ENCODE measurements at places on chromosomes 3 and 15.

GRCh38 chr3:45098310-45098709, 47.9 kb downstream of the CDCP1 start:
- DNase-seq: no peak

- DNase-seq: no peak
These were observed 7.3 kb upstream of the HEG1 start for GRCh38 chr3:125062904-125063618.

- peak; percentile 62 for DNase-seq
These were observed 11.3 kb downstream of the NR2F2 start for GRCh38 chr15:96341513-96342405.

- DNase-seq: no peak
These were observed 58.0 kb upstream of the SLC25A26 start for GRCh38 chr3:66162766-66163165.

GRCh38 chr3:147002721-147003120, 397.6 kb upstream of the PLSCR5 start:
- no peak for DNase-seq

GRCh38 chr3:28590216-28590615, 241.6 kb upstream of the AZI2 start:
- no peak for DNase-seq

DNA sequence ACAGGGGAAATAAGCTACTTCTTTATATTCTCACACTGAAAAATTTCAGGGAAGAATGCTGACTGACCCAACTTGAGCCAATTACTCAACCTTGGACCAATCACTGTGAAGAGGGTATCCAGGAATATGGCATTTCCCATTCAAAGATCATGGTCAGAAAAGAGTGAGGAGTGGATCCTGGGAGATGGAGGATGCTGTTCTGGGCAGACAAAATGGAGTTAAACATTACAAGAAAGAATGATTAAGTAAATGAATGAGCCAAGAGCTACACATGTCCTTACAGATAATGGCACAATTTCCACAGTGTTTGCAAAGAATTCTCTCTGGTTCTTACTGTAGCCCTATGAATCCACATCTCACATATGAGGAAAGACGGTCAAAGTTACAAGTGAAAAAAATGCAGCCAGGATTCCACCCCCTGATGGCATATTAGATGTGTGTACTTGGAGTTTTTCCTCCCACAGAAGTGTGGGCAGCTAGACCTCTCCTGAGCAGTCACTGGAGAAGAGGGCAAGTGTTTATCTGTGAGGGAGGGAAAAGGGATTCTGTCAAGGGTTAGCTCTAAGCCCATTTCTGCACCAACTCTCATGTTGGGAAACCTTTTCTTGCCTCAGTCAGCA, 33.8 kb downstream of the AMOTL2 start:
- DNase-seq: no peak

DNA sequence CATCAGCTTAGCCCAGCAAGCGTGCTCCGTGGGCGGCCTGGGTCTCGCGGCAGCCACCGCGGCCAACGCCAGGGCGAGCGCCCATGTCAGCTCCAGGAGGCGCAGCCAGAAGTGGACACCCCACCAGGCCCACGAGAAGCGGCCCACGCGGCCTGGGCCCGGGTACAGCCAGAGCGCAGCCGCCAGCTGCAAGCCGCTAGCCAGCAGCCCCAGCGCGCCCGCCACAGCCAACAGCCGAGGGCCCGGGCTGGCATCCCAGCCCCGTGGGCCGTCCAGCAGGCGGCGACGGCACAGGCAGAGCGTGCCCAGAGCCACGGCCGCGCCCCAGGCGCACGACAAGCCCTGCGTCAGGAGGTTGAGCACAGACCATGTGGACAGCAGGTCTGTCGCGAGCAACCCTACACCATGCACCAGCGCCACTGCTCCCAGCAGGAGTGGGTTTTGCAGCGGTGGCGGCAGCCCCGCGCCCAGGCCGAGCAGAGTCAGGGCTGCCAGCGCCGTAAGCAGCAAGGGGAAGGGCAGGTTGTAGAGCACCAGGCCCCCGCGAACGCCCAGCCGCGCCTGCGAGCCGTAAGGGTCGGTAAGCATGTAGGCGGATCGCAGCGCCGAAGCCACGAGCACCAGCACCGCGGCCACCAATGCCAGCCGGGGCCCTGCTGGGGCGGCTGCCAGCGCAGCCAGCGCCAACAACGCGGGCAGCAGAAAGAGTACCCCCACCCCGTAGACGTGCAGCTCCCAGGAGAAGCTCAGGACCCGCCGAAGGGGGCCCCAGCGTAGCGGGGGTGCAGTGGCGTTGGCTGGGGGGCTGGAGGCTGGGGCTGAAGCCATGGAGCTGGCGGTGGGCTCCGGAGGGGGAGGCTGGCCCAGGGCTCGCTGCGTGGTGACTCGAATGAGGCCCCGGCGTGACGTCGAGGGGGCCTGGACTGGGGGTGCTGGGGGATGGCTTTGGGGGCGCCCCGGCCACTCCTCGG, 4.9 kb downstream of the PRRT3 start:
- peak; percentile 85 for DNase-seq

GRCh38 chr15:69955240-69955894, 142.3 kb downstream of the TLE3 start:
- no peak for DNase-seq

- no peak for DNase-seq
These were observed 2.2 kb downstream of the ABCC5 start for GRCh38 chr3:184015381-184016019.

- DNase-seq: no peak
These were observed at the start of gene CD200R1 for GRCh38 chr3:112974894-112975293. Gene CD200R1 (minus strand): TSS chr3:112975103. CDS start chr3:112974857, 246 bp downstream.

DNA sequence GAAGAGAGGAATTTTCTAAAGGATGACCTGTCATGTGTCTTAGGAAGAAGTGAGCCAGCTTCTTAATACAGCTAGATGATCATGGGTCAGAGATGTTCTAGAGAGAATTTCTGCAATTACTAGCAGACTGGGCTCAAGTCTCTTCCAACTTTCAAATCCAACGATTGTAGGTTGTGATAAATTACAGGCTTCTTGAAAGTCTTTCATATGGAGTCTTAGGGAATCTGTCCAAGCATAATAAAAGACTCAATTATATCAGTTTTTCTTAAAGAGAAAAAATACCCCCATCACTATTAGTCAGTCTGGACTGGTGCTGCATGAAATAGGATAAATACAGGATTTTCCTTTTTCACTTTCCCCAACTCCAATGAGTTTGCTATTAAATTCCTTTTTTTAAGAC, 59.1 kb downstream of the DRD3 start:
- no peak for DNase-seq

- peak; percentile 96 for DNase-seq
These were observed at the start of gene MYO1E for GRCh38 chr15:59372352-59373211. Gene MYO1E (minus strand): TSS chr15:59372871. CDS start chr15:59372500, 371 bp downstream.

DNA sequence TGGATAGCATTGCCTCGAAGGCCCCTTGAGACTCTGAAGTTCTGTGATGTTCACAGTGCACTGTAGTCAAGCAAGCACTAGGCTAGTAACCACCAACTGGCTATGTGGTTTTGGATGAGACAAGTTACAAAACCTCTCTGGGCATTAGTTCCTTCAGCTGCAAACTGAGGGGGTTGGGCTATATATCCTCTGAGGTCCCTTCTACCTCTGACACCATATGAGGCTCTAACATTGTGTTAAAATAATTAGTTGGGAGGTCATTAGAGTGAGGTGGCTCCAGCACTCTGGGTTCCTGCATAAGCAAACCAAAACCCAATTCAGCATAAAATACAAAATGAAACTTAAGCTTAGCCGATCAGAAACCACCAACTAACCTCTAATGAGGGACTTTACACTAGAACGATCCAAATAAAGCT, 209.5 kb upstream of the LRRN1 start:
- DNase-seq: no peak

- no peak for DNase-seq
These were observed 15.3 kb upstream of the MCF2L2 start for GRCh38 chr3:183443395-183444385.

DNA sequence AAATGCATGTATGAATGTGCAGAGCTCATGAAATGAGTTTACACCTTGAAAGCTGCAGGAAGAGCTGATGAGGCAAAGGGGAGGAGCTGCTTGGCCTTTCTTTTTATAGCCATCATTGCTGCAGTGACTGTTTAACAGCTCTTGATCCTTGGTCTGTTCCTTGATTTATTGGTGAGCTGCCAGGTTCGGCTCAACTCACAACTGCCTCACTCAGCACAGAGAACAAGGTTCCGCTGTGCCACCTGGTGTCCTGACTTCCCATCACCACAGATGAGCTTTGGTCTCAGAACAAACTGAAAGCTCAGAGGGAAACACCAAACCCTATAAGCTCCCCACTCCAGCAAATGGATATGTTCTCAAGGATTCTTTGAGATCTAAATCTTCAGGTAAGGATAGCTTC, 626.1 kb downstream of the MAGI1 start:
- peak; percentile 50 for DNase-seq

DNA sequence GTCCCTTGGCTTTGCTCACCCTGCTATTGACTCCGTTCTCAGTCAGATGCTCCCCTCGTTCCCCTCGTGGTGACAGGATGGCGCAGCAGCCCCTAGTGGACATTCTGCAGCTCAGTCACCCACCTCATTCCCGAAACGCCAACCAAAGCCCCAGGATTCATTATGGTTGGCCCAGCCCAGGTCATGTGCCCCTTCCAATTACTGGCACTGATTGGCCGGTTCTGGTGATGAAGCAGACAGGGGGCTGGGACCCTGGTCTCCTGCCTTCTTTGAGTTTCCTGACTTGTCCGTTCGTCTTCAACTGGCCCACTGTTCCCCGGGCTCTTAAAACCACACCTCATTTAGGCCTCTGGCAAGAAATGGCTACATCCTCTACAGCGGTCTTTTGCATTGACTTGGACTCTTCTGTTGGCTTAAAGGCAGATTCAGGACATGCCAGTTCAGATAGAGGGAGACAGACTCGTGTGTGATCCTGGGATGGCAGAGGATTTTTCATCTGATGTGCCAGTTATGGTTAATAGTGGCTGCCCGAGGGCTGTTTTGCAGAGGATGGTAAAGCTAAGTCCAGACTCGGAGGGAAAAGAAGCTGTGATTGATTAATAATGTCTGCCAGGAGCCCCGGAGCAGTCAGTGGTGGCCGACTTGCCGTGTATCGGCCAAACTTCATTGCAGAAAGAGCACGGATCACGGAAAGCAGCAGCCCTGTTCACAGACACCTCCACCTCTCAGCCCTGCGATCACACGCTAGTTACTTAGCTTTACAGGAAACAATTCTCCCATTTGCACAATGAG, 37.8 kb downstream of the LSM3 start:
- DNase-seq: peak; percentile 76

DNA sequence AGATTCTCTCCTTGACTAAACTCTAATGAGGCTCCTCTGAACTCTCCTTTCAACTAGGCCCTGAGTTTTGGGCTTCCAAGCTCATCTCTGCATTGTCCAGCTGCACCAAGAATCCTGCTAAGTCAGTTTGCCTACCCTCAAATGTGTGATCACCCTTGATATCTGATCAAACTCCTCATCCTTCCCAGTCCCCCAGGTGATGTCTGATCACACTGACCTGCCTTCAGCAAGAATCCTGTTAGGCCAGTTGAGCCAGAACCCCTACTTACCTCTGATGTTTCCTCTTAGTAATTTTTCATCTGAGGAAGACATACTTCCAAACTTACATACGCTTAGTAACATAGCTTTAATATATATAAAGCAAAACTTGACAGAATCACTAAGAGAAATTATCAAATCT, 28.8 kb downstream of the SUMF1 start:
- no peak for DNase-seq

- no peak for DNase-seq
These were observed 41.7 kb upstream of the CAPN7 start for GRCh38 chr3:15164340-15164739.

- no peak for DNase-seq
These were observed 65.1 kb upstream of the TBL1XR1 start for GRCh38 chr3:177262396-177262795.

- DNase-seq: no peak
These were observed 519.6 kb downstream of the NTRK3 start for GRCh38 chr15:87736891-87737389.

- DNase-seq: no peak
These were observed 252.0 kb upstream of the VEPH1 start for GRCh38 chr3:157755233-157755632.

DNA sequence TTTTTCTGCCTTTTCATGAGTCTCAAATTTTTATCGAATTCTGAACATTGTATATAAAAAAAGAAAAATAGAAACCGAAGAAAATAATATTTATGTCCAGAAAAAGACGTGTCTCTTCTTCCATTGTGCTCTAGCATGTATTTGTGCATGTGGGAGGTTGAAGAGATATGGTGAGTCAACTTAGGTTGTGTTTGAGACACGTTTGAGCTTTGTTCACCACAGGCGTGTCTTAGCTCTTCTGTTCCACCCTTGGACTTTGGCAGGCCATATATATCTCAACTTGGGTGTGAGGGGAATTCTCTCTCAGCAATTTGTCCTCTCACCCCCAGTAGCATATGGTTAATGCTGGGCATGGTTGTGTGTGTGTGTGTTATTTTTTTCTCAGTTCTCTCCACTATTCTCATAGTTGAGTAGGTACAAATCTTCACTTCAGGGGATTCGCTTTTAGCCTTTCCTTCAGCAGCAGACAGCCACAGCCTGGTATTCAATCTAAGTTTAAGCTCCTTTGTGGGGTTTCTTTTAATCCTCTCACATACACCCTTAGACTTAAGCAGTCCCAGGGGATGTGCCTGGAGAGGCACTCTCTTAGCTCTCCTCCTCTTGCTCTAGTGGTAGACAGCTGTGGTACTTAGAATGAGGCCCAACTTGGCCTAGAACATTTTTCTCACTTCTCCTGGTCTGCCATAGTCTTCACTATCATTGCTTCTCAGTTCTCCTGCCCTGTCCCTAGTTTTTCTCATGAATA, 286.5 kb upstream of the RBMS3 start:
- DNase-seq: peak; percentile 65

GRCh38 chr3:102553876-102554275, 119.1 kb downstream of the ZPLD1 start:
- no peak for DNase-seq

GRCh38 chr3:138062626-138063025, 52.7 kb downstream of the CLDN18 start:
- DNase-seq: no peak
